Umbilical cord (tissue), 2 donors: ENCODE measurements at places on chromosomes 7 and 10. TPM values are rescaled to one million over a fixed set of nuclear protein-coding genes. Genes with fewer than 3 reads are reported as not detected.

DNA sequence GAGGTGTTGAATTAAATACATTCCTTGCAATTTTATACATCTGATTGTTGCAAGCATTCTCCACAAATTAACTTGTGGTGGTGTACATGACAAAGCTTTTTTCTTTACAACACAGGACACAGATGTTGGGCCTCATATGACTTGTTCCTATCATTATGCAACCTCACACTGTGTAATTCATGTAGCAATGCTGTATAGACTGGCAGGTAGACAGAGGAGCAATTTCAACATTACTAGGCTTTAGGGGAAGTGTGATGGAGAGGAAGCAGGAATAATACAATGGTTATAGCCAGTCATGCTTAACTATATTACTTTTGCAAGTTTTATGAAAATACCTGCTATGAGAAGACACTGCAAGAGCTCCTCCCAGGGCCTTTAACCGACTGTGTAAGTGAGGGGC, 832.1 kb downstream of the CNTNAP2 start:
- no peak for DNase-seq

GRCh38 chr7:81770728-81771223, 929 bp upstream of the HGF start:
- peak; percentile 31 for DNase-seq

GRCh38 chr10:11553773-11554381, 57.6 kb downstream of the USP6NL start:
- DNase-seq, result no peak

GRCh38 chr7:142401951-142402350, 144.1 kb upstream of the PRSS58 start:
- no peak for DNase-seq

GRCh38 chr7:120320218-120320961, 47.4 kb downstream of the KCND2 start:
- no peak for DNase-seq

LDB3 gene
- 3.4 TPM for total RNA-seq

AGR3 gene
- total RNA-seq, result not detected

- DNase-seq, result no peak
Measured at GRCh38 chr10:69742928-69743602, 58.6 kb upstream of the COL13A1 start.

GRCh38 chr7:7688956-7689355, 29.5 kb downstream of the RPA3 start:
- DNase-seq, result no peak

DNA sequence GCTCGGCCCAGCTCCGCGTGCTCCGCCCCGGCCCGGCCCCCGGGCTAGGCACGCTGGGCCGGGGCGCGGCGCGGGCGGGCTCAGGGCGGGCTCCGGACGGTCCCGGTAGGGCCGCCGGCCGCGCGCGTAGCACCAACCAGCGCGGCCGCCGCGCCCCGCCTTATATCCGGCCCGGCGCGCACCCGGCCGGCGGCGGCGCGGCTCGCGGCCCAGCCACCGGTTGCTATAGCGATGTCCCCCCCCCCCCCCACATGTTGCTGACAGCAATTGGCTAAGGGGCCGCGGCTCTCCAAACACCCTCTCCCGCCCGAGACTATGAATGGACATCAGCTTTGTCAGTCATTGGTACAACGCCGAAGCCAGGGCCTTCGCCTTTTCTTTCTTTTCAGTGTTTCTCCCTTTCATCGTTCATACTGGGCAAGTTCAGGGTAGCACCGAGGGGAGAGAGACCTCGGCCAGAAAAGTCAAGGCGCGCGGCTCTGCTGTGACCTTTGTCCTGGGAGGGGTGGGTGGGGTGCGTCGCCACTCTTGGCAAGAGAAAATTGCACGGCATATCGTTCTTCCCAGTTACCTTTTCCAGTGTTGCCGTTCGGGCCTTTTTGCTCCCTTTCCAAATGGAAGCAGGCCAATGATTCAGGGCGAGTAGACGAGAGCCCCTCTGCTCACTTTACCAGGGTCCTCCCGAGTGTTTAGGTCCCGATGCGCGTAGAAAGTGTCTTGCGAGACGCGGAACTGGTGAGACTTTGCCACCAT, 354.2 kb downstream of the DNAJB6 start:
- peak; percentile 67 for DNase-seq
